ENCODE measurements at places on chromosomes 7 and 10.

DNA sequence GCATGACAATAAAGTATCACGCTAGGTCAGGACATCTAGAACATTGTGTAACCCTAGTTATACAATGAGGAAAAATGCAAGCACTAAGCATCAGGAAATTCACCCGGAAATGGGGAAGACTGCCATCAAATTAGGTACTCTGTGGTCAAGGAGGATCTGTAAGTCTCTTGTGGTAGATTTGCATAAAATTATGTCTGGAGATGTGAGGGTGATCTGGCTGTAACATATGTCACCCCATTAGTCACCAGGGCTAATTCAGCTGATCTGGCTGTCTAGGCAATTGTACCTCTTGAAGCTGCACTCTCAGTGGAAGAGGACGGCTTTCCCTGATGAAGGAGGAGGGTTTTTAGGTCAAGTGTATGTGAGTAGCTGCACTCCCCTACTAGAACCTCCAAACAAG lies 14.8 kb downstream of the AKR1D1 start:
- no peak for DNase-seq

- DNase-seq = no peak
Measured at GRCh38 chr7:22269963-22270362, 87.0 kb downstream of the RAPGEF5 start.

DNA sequence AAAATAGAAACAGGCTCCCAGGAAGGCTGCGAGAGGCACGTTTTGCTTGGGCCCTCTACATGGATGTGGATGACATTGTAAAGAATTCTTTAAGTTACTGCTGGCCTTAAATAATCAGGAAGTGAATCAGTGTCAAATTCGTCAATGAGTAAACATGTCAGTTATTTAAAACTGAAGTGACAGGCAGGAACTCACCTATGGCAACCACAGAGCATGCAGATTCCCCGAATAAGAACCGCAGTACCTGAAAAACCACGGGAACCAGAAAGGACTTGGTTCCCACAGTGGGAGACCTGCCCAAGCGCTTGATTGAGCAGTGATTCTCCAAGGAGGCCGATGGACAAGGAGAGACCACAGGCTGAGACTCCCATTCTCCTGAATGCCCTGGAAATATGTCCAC lies 351.2 kb upstream of the AKR1E2 start:
- no peak for DNase-seq

GRCh38 chr10:60473557-60473956 lies 83.9 kb upstream of the ANK3 start:
- no peak for DNase-seq

- no peak for DNase-seq
Measured at GRCh38 chr7:128879461-128879938, 16.8 kb downstream of the ATP6V1F start.

- no peak for DNase-seq
Measured at GRCh38 chr7:16028636-16029035, 342.2 kb upstream of the MEOX2 start.

DNA sequence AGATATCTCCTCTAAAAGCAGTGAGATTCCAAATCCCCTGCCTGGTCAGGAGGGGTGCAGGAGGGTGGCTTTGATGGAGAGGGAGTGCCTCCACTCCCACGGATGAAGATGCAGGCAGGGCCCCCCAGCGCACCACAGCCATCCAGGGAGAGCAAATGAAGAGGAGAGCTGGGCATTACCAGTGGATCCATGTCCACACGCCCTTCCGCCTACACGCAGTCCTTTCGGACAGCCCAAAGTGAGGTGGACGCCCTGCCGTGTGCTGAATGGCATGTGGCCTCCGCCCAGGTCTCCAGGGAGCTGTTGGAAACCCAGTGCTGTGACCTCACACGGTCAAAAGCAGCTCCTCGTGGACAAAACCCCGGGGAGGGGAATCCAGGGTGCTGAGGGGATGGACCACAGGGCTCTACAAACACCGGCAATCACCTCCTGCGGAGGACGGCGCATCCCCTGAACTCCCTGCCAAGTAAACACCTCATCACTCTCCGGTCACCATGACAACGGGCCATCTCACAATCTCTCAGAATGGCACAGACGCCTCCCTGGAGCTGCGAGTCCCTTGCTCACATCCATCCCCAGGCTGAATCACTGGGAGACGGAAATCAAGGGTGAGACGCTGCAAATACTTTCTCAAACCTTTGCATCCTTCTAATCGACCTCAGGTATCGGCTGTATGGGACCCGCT lies 35.0 kb upstream of the DNAAF5 start:
- DNase-seq = no peak

- DNase-seq = peak; percentile 6
Measured at GRCh38 chr7:90119178-90119971, 34.9 kb upstream of the STEAP1 start.

- DNase-seq = no peak
Measured at GRCh38 chr7:107276220-107276827, 107.5 kb downstream of the HBP1 start.

DNA sequence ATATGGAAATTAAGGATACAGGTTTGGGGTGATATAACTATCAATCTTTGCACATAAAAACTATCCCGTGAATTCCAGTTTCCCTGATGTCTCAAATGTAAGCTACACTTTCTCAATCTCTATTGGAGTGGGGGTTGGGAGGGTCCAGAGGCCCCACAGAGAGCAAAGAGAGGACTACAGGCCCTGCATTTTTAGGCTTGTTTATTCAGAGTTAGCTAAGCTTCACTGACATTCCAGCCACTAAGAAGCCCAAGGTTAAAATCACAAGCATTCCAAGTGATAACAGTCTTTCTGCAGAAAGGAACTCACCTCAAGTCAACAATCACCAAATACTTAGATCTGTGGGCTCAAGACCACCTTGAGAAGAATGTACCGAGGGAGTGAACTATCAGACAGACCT lies 31.6 kb upstream of the LAMB1 start:
- DNase-seq = no peak

GRCh38 chr10:112952282-112953173 lies 2.5 kb downstream of the TCF7L2 start:
- DNase-seq = peak; percentile 48

- no peak for DNase-seq
Measured at GRCh38 chr10:119520283-119520682, 22.2 kb downstream of the RGS10 start.

- DNase-seq = peak; percentile 91
Measured at GRCh38 chr7:66281678-66282590, 76.8 kb downstream of the TPST1 start.

- DNase-seq = no peak
Measured at GRCh38 chr10:70494966-70495365, 16.4 kb downstream of the PALD1 start.

- no peak for DNase-seq
Measured at GRCh38 chr10:129104266-129105045, 362.6 kb upstream of the MGMT start.

DNA sequence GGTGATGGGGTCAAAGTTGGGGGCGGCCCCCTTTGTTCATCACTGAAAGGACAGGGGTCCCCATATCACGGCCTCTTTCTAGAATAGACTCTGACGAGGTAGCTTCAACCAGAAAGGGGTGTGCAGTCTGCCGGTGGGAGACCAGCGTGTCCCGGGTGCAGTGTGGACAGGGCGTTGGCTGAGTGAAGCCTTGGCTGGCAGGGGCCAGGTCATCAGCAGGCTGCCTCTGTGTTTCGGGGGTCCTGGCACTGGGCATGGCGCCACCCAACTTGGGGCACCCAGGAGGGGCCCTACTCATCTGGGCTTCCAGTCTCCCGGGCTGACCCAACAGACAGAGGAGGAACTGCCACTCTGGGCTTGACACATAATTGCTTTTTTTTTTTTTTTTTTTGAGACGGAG lies 3.5 kb upstream of the AMZ1 start:
- DNase-seq = no peak

DNA sequence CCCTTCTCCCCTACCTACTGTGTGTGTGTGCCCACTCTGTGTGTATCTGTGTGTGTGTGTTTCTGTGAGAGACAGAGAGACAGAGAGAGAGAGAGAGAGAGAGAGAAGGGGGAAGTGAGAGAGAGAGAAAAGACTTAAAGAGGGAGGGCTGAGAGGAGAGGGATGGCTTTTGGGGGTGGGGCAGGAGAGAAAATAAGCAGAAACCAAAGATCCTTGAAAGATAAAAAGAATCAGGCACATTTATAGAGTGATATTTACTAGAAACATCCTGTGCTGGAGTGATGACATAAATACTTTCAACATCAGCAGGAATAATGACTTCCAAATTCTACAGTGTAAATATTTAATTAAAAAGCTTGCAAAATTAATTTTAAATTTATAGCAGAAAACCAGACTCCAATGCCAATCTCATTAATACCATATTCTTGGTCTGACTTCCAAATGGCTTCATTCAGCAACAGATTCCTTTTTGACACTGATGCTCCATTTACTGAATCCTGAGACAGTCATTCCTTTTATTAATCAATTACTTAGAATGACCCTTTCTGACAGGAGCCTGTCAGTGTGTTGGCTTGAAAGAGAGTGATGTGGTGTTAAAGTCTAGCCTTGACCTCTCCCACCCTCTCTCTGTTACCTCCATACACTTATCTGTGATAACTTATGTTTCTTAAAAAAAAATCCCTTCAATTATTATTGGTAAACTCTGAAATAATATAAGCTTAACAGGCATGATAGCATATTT lies 41.7 kb upstream of the WNT2 start:
- DNase-seq = no peak

- no peak for DNase-seq
Measured at GRCh38 chr7:37104822-37105518, 343.7 kb downstream of the ELMO1 start.

GRCh38 chr10:73588656-73589055 lies 2.5 kb downstream of the USP54 start:
- DNase-seq = no peak

DNA sequence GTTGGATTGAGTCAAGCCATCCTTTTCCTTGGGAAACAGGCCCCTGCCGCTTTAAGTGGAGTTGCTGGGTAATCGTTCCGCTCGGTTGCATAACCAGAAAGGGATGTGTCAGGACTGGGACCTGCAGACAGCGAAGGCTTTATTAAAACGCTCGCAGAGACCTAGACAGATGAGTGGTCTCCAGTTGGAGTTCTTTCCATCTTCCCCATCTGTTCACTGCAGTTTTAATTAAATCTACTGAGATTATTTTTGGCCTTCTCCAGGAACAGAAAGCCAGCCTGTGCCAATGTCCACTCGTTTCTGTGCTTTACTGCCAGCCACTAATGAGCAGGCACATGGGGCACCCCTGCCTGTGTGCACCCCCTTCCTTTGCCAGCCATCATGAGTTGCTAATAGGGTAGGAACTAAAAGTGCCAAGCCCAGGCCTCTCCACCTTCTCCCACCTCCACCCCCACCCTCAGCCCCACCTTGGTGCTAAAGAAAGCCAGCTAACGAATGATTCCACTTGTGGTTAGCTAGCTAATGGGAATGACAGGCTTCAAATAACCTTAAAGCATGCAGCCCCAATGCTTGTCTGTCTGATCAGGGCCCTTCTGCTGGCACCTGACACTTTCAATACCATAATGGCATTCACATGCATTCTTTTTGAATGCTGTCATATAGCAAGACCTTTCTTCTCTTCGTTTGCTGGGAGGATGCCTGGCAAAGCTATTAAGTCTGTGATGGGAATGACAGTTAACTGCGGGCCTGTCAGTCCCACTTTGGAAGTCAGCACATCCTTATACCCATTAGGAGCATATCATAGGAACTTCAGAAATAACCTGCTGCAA lies 556.8 kb upstream of the GALNT17 start:
- DNase-seq = no peak

- DNase-seq = no peak
Measured at GRCh38 chr10:62394556-62395018, 20.4 kb downstream of the ZNF365 start.

DNA sequence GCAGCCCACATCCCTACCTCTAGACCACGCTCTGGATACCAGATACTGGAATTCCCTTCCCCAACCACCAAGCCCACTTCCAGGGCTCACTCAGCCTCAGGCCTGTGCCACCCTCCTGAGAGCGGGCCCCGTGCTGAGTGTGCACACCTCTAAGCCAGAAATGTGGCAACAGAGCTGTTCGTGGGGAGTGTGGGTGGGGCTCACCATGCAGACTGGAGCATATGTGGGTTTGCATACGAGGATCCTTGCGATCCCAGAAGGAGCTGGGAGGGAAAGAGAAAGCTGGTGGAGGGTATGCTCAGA lies 13.0 kb upstream of the LIMK1 start:
- no peak for DNase-seq

Measured in ACHN (cell line).